ENCODE measurements at places on chromosomes 1 and 21.

DNA sequence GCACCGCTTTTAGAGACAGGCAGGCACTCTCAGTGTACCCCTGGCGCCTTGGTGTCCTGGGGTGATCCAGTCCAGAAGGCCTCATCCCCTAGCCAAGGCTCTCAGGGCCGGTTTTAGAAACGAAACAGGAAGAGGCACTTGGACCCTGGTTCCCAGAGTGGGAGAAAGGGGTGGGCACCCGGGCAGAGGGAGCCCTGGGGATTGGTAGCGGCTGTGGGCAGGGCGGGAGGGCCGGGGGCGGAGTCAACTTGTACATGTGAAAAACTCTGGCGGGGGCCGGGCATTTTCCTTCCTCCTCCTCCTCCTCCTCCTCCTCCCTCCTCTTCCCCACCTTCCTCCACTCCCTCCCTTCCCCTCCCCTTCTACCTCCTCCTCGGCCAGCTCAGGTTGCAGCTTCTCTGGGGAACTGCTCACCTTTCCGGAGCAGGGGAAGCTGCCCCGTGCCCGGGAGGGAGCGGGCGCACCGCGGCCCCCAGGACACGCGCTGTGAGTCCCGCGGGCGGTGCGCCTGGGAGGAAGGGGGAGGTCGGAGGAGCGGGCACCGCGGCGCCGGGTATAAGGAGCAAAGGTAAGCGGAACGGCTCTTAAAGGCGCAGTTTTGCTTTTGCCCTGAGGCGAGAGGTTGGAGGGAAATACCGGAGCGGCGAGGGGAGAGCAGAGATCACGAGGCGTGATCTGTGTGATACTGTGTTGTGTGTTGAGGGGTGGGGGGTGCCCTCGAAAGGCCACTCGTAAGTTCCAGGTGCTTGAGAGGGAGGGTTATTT is at the start of gene CDK18:
Gene CDK18, plus strand, starts transcription at position 359 of the 765 bp plus-strand sequence. CDS start 18,499 bp downstream, outside the sequence.
- DNase-seq, result no peak

- no peak for DNase-seq
Observed at GRCh38 chr1:214321705-214322453, 40.9 kb downstream of the SMYD2 start.

DNA sequence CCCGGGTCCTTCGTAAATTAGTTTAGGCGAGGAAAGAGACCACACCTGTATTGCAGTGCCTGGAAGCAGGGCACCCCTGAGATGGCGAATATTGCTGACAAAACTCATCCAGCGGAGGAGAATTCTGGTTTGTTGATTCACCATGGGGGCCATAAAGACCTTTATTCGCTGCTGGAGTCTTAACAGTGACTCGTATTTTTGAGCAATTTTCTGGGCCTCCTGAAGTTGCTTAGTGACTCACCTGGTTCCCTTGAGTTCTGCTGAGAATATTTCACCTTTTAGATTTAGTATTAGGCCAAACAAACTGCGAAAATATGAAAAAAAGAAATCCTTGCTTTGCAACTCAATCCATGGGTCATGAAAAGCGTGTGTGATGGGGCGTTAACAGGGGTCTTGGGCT is 20.6 kb upstream of the H6PD start:
- no peak for DNase-seq

DNA sequence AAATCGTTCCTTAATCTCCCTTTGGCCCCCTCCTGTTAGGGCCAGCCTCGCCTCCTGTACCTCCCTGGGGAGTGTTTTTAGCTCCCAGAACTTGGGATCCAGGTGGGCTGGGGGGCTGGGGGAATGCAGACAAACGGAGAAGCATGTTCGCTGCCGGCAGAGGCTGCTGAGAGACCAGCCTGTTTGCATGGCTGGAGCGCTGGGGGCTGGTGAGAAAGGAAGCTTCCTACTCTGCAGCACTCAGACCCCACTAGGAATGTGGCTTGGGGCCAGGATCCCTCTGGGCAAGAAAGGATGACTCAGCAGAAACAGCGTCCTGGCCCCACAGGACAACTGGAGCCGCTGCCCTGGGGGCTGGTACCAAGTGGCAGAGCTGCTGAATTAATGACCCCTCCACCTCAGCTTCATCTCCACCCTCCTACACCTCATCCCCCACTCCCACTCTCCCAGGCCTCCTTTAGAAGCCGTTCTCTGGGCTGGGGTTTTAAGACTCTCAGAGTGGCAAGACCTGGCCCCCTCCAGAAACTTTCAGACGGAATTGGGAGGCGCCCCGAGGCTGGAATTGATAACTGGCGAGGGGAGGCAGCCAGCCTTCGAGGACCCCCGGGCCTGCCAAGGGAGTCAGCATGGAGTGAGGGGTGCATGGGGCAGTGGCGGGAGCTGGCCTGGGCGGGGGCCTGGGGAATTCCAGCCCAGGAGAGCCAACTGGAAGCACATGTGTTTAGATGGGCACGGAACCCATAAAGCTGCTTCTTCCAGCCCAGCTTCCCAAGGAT is 28.5 kb upstream of the EPS8L3 start:
- no peak for DNase-seq

DNA sequence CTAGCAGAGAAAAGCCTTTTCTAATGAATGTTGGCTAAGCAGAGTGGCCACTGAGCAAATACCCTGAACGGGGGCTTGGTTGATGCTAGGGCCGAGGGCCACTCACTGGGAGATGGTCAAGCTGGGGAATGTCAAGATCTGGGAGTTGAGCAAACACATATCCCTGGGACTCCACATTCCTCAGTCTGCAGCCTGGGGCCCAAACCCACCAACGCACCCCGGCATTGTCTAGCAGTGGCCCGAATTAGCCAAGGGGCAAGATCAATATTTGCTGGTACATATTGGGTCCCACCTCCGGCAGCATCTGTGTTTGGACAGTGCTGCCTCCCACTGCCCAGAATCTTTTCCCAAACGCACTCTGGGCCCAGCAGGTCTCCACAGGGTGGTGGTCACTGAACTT is 144.1 kb downstream of the TRABD2B start:
- no peak for DNase-seq

DNA sequence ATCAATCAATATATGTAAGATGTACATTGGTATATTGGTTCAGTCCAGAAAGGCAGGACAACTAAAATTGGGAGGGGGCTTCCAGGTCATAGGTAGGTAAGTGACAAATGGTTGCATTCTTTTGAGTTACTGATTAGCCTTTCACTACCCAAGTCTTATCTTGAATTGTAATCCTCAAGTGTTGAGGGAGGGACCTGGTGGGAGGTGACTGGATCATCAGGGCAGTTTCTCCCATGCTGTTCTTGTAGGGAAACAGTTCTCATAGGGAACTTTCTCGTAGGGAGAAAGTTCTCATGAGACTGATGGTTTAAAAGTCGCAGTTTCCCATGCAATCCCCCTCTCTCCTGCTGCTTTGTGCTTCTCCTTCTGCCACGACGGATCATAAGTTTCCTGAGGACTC is 809.2 kb downstream of the KCNT2 start:
- DNase-seq, result no peak

GRCh38 chr1:168368131-168368530 is 87.5 kb downstream of the TBX19 start:
- no peak for DNase-seq

- DNase-seq, result no peak
Observed at GRCh38 chr1:172266528-172267174, 153.8 kb upstream of the C1orf105 start.

Measured in stimulated activated naive CD4-positive, alpha-beta T cell (primary cell).